Sigmoid colon (tissue), 7 donors: ENCODE measurements at places on chromosomes 3 and 15.
A peak's percentile ranks its signal among the peaks of the same experiment; 100 is the strongest.

DNA sequence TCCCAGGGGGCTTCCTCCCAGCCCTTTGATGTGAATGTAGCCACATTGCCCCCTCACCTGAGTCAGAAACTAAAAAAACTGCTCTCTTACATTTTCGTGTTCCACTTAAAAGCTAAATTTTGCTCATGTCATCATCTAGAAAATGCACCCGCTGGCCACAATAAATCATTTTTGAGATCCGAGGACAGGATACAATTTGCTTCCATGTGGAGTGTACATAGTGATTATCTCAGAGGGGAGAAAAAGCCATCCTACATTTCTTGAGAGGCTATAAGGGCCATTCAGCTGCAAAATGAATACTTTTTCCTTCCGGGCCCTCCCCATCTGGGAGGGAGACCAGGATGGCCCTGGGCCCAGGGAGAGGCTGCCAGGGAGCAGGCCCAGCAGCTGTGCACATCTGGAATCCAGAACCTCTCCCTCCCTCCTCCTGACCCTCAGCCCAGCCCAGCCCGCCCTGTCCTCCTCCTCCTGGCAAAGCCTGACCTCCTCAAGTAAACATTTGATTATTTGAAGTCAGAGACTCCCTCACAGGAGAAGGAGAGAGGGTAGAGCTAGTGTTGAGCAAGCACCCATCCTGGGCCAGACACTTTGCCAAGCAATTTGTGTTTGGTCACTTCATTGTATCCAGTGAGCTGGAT lies 59.1 kb downstream of the CORO2B start:
- DNase-seq, result peak; percentile 91

DNA sequence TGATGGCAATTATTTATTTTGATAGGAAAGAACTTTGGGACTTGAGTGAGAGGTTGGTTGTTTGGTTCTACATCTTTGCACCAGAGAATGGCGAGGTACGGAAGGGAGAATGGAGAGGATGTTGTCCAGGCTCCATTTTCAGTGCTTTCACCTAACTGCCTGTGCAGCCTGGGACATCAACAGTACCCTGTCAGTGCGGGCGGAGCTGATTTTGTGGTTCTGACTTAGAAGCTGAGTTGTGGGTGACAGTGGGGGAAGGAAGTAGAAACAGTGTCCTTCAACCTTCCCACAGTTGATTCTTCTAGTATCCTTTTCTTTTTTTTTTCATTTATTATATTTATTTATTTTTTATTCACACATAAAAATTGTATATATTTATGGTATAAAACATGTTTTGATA lies 95.3 kb downstream of the TIGIT start:
- no peak for DNase-seq

- DNase-seq, result no peak
Measured at GRCh38 chr15:38620098-38620497, 55.5 kb upstream of the RASGRP1 start.

- peak; percentile 93 for DNase-seq
Measured at GRCh38 chr15:99114511-99115299, 9.8 kb downstream of the SYNM start.

GRCh38 chr15:62067448-62068044 lies 769 bp downstream of the C2CD4A start:
- peak; percentile 67 for DNase-seq

- DNase-seq, result no peak
Measured at GRCh38 chr3:123568875-123569274, 16.0 kb downstream of the HACD2 start.

- DNase-seq, result no peak
Measured at GRCh38 chr15:73710321-73710720, 26.1 kb downstream of the CD276 start.

GRCh38 chr3:115169808-115170207 lies 22.7 kb upstream of the ZBTB20 start:
- no peak for DNase-seq

DNA sequence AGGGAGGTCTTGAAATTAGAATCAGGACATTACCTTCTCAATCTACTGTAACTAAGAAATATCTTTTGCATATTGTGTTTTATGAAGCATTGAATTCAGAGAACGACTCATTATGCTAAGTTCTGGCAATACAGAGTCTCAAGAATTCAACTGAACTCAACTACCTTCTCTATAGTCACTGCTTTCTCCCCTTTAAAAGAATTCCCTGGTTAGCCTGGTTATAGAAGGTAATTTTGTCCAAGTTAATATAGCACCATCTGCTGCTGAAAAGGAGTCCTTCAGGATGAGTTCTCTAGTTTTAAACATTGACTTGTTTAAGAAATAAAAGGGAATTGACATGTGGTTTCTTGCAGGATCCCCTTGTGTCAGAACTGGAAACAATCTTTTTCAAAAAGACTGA lies 60.2 kb downstream of the IL16 start:
- no peak for DNase-seq

DNA sequence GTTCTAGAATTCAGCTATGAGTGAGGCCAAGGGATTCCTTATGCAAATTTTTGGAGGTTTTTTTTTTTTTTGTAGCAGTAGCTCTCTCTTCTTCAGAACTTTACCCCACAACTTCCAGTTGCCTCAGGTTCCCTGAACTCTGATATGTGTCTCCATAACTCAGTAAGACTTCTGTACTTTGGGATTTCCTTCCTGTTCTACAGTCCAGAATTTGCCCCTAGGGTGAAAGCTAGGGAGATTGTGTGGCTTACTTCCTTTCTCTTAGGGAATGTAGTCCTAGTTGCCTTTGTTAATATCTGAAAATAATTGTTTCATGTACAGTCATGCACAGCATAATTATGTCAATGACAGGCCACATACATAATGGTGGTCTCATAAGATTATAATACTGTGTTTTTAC lies 30.8 kb downstream of the LRRC28 start:
- DNase-seq, result no peak

DNA sequence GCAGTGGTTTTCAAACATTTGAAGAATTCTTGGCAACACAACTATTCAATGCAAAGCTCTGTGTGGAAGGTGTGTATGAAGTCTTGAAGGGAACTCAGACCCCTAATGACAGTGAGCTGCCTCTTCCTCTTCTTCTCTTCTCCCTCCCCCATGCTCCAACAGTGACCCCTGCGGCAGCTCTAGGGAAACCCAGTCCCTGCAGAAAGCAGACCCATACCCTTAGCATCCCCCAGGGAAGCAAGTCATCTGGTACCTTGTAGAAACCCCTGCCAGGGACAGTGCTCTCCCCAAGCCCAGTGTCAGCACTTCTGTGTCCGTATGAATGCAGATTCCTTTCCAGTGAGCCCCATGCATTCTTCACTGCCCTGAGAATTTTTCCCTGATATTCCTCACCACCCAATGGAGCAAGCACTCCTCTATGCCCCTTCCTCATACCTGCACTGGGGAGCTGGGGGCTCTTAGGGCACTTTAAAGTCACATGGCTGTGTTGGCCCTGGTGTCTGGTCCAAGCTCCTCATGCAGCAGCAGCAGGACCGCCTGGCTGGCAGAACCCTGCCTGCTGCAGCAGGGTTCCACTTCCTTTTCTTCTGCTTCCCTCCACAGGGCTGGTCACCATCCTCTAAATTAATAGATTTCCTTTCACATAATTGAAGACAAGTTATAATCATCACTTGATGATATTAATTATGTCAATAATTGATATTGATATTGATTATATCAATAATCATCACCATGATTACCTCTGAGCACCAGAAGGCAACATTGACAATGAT lies 442.5 kb downstream of the EPHB1 start:
- no peak for DNase-seq

- no peak for DNase-seq
Measured at GRCh38 chr3:152159328-152159727, 109.4 kb upstream of the MBNL1 start.

DNA sequence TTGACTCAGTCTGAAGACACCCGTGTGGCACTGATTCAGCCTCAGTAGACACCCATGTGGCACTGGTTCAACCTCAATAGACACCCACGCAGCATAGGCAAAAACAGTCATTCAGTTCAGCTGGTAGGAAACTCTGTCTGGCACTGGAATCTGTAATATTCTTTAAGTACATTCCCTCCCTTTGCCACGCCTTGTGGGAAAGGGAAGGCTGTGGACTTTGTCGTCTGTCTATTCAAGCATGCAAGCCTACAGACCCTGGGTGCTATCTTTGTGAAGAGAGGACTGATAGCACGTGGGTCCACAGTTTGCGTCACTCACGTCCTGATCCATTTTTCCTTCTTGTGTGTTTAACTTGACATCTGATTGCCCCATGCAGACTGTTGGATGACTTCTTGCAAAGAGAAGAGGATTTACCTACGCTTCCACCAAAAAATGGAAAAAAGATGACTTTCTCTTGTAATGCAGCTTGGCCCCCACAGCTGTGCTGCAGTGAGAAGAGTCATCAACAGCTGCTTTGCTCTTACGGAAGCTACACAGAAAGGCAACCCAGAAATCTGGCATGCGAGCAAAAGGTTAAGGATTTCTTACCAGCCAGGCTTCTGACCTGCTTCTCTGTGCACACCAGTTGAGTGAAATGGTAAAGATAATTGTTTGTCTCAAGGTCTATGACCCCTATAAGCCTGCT lies 278.1 kb downstream of the ULK4 start:
- no peak for DNase-seq

GRCh38 chr3:129633751-129634481 lies 27.4 kb upstream of the PLXND1 start:
- DNase-seq, result no peak

DNA sequence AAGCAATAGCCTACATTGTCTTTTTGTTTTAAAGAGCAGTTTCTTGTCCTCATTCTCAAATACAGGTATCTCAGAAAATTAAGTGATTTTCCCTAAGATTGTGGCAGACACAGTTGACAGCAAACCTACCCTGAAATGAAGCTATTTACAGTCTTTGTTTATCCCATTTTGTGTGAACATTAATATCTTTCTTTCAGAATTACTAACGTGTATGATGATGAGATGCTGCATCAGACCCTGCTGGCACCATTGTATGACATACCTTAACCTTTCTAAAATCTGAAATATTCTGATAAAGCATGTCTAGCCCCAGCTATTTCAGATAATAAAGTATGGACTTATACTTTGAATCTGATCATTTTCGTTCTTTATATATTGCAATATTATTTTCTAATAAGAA lies 185.9 kb downstream of the RSRC1 start:
- no peak for DNase-seq

DNA sequence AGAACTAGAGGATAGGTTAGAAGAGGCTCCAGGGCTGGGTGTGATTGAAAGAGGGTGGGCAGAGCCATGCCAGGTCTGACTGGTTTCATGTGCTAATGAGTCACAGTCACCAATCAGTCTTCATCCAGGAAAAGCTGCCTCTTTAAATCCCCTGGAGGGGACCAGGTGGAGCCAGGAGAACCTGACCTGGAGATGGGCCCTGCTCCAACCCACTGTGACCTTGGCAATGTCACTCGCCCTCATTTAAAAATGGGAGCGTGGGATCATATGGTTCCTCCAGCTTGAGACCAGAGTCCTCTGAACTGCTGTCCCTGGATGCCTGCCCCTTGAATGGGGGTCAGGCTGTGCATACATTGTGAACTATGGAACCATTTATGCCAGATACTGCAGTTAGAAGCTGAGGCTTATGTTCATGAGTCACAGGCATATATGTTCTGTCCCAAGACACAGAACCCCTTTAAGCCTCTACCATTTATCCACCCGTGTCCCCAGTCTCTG lies 23.0 kb downstream of the HES1 start:
- DNase-seq, result no peak

- no peak for DNase-seq
Measured at GRCh38 chr15:31567861-31568260, 241.2 kb downstream of the KLF13 start.

GRCh38 chr3:187012609-187013051 lies 82.3 kb downstream of the ST6GAL1 start:
- DNase-seq, result no peak

DNA sequence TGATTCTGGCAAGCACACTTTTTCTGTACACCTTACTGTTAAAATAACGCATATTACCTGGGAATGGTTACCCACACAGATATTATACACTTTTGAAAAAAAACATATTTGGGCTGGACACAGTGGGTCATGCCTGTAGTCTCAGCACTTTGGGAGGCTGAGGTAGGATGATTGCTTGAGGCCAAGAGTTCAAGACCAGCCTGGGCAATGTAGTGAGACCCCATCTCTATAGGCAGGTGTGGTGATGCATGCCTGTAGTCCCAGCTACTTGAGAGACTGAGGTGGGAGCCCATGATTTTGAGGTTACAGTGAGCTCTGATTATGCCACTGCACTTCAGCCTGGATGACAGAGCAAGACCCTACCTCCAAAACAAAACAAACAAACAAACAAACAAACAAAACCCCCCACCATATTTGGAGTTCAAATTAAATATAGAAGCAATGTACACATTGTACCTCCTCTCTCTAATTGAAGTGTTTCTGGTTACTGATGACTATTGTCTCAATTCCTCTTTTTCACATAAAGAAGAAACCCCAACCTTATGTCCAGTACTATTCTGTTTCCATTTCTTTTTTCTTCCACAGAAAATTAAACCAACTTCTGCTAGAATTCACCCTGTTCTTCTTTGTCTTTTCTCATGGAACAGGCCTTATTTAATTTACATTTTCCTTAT lies 152.6 kb upstream of the UMPS start:
- no peak for DNase-seq

DNA sequence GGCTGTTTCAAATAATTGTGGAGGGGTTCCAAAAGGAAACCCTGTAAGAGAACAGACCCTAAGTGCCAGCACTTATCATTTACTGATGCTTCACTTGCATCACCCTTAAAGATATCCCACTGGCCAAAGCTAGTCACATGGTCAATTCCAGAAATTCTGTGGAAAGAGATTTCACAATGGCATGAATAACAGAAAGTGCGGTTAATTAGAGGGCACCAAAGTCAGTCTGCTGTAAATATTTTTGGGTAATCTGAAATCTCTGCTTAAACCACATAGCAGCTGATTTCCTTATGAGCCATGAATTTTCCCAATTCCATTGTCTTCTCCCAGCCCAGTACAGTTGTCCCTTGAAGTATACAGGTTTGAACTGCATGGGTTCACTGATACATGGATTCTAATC lies 346.1 kb downstream of the SI start:
- no peak for DNase-seq

DNA sequence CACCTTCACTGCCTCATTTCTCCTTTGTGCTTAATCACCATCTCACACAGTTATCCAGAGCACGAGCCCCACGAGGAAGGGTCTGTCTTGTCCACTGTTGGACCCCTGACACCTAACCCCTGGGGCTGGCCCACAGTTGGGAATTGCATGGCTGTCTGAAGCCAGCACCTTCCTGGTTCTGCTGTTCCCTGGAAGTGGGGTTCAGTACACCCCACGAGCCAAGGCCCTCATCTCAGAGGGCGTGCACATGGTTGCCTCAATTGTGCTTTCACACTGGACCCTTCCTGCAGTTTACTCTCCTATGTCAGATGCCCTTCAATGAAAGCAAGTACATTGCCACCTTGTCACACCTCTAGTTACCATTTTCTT lies 30.7 kb downstream of the BTD start:
- DNase-seq, result no peak

- no peak for DNase-seq
Measured at GRCh38 chr3:180704532-180704931, 25.2 kb upstream of the CCDC39 start.

DNA sequence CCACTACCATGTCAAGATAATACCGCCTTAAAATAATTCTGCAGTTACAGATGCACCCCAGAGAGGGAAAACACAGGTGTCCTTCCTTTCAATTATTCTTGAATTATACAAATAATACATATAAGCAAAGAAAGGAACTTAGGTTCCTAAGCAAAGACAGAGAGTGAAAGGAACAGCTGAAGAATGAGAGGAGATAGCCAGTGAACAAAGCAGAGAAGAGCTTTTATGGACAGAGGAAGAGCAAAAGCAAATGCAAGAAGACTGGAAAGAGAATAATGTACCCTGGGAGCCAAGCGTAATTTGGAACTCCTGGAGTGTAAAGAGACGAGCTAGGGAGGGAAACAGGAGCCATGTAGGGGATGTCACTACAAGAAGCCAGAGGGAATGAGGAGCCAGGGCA lies 21.7 kb downstream of the GPR176 start:
- DNase-seq, result no peak
